ENCODE measurements at places on chromosomes 12 and 14.

DNA sequence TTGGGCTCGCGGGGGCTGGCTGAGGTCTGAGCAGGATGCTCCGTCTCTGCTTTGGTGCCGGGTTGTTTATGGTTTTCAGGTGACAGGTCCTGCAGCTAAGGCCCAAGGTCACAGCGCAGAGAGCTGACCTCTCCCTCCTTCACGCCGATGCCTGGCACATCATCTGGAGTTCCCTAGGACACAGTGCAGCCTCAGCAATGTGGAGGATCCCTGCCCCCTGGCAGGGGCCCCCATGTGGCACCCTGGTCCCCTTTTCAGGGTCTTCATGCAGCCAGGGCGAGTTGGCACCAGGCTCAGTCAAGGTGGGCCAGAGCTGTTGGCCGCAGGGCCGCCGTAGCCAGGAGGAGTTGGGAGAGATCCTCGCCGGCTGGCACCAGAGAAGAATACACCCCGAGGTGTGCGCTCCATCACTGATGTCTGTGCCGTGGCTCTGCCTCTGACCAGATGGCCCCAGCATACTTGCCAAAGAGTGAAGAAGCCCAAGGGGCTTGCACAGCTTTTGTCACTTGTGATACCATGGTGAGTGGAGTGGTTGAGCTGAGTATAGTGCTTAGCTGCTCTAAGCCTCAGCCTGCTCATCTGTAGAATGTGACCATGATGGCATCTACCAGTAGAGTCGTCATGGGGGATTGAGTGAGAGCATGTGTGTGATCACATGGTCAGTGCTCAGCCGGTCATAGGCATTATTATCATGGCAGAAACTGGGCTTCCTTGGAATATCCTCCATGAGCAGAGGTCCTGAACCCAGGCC lies 11.0 kb downstream of the TPCN1 start:
- no peak for DNase-seq

DNA sequence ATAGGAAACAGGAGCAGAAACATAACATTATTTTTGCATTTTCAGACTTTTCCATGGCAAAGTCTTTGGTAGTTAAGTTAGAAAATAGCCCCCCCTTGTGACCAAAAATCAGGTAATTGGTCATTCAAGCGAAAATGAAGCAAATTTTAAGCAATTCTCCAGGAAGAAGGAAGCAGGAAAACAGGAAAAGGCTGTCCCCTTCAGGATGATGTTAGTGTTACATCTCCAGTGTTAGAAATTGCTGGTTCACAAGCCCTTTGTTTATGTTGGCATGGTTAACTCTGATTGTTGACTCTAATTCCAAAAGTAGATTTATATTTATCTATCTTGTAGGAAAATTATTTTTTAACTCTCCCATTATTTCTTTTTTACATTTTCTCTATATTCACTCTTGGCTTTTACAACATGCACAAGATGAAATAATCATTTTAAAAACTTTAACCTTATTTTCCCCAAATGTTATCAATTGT lies 18.8 kb upstream of the GAS2L3 start:
- DNase-seq = peak; percentile 73

DNA sequence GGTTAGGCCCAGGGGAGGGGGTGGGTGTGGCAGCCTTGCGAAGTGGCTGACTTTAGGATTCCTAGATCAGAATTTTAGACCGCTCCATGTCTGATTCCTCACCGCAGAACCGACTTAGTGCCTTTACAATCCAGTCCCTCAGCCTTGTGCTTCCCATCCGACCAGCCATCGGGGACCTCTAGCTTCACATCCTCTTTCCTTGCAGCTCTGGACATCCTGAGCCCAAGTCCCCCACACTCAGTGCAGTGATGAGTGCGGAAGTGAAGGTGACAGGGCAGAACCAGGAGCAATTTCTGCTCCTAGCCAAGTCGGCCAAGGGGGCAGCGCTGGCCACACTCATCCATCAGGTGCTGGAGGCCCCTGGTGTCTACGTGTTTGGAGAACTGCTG lies 557 bp downstream of the COPS7A start:
- DNase-seq = peak; percentile 11

- no peak for DNase-seq
Observed at GRCh38 chr14:56414236-56414635, 165.4 kb upstream of the TMEM260 start.

Data from heart right ventricle (tissue), 16 donors.